ENCODE measurements at places on chromosomes 2 and 18.
A peak's percentile ranks its signal among the peaks of the same experiment; 100 is the strongest.

DNA sequence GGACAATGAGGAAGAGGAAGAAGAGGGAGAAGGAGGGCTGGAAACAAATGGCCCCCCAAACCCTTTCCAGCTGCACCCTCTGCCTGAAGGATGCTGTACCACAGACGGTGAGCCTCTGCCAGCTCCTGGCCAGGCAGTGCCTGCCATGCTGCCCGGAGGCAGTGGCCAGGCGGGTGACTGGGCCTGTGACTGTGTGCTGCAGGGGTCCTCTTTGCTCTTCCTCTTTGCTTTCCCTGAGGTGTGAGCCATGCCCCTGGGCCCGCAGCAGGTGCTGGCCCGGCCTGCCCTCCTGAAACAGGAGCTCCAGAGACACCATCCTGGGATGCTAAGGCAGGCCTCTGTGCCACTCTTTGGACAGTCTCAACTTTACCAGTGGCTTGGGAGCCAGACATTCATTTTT is 28.6 kb downstream of the GREB1 start:
- no peaks in the 10 kb centered on the region for H3K27me3 ChIP-seq
- no peak overlapping the region for H3K27ac ChIP-seq
- H3K4me1 ChIP-seq: peaks cover 4% of the 10 kb centered on the region
- H3K4me3 ChIP-seq: no peak overlapping the region
- DNase-seq: no peak
- no peaks in the 10 kb centered on the region for H3K36me3 ChIP-seq

GRCh38 chr2:64179582-64180321 is 35.5 kb upstream of the PELI1 start:
- H3K4me3 ChIP-seq: no peak overlapping the region
- H3K27ac ChIP-seq: no peak overlapping the region
- H3K36me3 ChIP-seq: no peaks in the 10 kb centered on the region
- DNase-seq: no peak
- H3K27me3 ChIP-seq: no peaks in the 10 kb centered on the region

- H3K27me3 ChIP-seq: no peaks in the 10 kb centered on the region
- no peaks in the 10 kb centered on the region for H3K36me3 ChIP-seq
- peak overlapping the region; percentile 6 for H3K4me3 ChIP-seq
- no peak overlapping the region for H3K27ac ChIP-seq
Observed at GRCh38 chr2:189698020-189698887, 23.8 kb downstream of the ANKAR start.

DNA sequence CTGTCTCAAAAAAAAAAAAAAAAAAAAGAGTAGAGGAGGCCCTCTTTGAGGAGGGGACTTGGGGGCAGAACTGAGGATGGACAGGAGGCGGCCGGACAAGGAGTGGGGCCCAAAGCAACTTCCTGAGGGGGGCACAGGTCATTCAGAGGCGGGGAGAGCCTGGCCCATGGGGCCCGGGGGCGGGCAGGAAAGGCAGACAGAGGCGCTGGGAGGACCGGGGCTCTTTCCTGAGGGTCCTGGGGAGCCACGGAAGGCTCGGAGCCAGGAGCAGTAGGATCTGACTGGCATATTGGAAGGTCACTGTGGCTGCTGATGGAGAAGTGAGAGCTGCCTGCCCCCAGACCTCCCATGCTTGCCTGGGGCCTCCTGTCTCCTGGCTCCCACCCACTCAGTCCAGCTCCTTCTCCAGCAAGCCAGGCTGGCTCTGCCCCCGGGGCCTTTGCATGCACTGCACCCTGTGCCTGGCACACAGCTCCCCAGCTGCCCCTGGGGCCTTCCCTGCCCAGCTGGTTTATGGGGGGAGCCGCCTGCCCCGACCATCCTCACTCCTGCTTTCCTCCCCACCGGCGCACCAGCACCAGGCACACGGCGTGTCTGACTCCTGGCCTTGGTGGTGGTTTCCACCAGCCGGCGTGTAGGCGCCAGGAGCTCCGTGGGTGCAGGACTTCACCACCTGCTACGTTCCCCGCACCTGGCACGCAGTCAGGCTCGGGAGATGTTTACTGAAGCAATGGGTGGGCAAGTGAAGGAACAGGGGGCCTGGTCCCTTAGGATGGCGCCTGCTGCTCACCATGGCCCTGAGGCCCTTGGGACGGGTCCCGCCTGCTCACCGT is 5.6 kb downstream of the ESPNL start:
- no peaks in the 10 kb centered on the region for H3K27me3 ChIP-seq
- peaks cover 3% of the 10 kb centered on the region for H3K4me1 ChIP-seq
- no peak for DNase-seq
- no peaks in the 10 kb centered on the region for H3K36me3 ChIP-seq
- H3K4me3 ChIP-seq: no peak overlapping the region
- H3K27ac ChIP-seq: no peak overlapping the region

DNA sequence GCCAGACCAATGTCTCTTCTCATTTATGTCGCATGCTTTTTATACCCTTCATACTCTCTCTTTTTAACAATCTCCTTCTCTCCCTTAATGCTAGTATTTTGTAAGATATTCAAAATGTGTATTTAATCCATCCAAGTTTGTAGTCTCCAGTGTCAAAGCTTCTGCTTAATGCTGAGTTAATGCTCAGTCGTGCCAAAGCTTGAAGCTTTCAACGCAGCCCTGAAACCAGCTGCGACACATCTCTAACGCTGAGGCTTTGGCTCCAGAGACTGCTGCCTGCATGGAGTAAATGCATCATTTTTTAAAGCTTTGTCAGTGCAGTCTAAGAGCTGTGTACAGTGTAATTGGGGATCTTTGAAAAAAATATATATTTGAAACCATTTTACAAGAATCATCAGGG is 2108.8 kb upstream of the PIK3C3 start:
- H3K4me1 ChIP-seq: no peaks in the 10 kb centered on the region
- no peaks in the 10 kb centered on the region for H3K27me3 ChIP-seq
- no peak overlapping the region for H3K4me3 ChIP-seq
- H3K27ac ChIP-seq: no peak overlapping the region
- no peak for DNase-seq

- no peaks in the 10 kb centered on the region for H3K27me3 ChIP-seq
- no peak for DNase-seq
- H3K4me1 ChIP-seq: peaks cover 2% of the 10 kb centered on the region
- H3K27ac ChIP-seq: no peak overlapping the region
- H3K4me3 ChIP-seq: no peak overlapping the region
Observed at GRCh38 chr2:217515615-217516309, 487.0 kb downstream of the TNS1 start.

DNA sequence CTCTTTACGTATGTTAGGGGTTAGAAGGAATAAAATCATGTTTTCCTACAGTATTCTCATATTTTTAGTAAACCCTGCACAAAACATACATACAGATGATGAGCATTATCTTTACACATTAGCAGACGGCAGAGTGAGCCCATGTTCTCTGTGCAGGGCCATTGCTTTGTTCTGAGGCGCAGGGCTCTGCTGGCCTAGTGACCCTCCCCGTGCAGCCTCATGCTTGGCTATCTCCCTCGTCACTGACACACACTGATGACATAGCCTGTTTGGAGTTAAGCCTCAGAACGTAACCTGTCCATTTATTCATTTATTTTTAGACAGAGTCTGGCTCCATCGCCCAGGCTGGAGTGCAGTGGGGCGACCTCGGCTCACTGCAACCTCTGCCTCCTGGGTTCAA is 115.9 kb upstream of the FOSL2 start:
- no peaks in the 10 kb centered on the region for H3K36me3 ChIP-seq
- H3K27ac ChIP-seq: no peak overlapping the region
- peaks cover 7% of the 10 kb centered on the region for H3K4me1 ChIP-seq
- H3K4me3 ChIP-seq: no peak overlapping the region
- DNase-seq: no peak

- H3K27ac ChIP-seq: no peak overlapping the region
- H3K27me3 ChIP-seq: no peaks in the 10 kb centered on the region
- H3K4me1 ChIP-seq: no peaks in the 10 kb centered on the region
- H3K36me3 ChIP-seq: no peaks in the 10 kb centered on the region
- no peak for DNase-seq
Observed at GRCh38 chr2:38692636-38693318, 26.9 kb downstream of the GALM start.

GRCh38 chr18:57143265-57143664 is 3.6 kb upstream of the BOD1L2 start:
- H3K4me1 ChIP-seq: no peaks in the 10 kb centered on the region
- H3K36me3 ChIP-seq: no peaks in the 10 kb centered on the region
- H3K27me3 ChIP-seq: no peaks in the 10 kb centered on the region
- no peak overlapping the region for H3K27ac ChIP-seq

DNA sequence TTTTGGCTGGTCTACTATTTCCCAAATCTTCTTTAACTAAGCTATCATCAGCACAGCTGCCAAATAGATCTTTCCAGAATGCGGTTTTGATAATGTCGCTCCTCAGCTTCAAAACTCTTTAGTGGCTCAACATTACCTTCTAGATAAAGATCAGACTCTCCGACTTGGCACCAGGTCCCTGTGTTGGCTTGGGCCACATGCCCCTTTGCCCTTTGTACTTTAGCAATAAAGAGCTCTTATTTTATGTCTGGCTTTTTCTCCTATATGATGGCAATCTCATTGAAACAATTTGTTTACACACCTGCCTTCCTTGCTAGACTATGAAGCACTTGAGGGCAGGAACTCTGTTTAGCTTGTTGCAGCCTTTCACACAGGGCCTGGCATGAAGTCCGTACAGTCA is 128.9 kb upstream of the GATA6 start:
- H3K27me3 ChIP-seq: no peaks in the 10 kb centered on the region
- no peak overlapping the region for H3K27ac ChIP-seq
- no peak overlapping the region for H3K4me3 ChIP-seq
- no peak for DNase-seq
- no peaks in the 10 kb centered on the region for H3K4me1 ChIP-seq
- H3K36me3 ChIP-seq: no peaks in the 10 kb centered on the region

DNA sequence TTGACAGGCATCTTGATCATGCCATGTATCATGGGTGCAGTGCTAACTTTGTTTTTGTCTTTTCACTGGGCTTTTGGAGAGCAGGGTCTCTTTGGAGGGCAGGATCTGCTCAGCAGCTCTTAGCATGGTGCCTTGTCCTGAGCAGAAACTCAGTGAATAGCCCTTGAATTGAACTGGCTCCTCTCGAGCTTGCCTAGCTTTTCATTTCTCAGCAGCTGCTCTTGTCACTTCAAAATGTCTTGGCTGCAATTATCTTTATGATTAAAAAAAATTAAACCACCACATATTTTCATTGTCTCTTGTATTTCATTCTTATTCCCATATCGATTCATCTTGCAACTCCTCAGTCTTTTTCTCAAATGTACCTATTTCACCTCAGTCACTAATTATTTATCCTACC is 50.5 kb downstream of the CCDC85A start:
- DNase-seq: no peak
- H3K36me3 ChIP-seq: no peaks in the 10 kb centered on the region
- no peaks in the 10 kb centered on the region for H3K27me3 ChIP-seq
- H3K27ac ChIP-seq: no peak overlapping the region
- no peaks in the 10 kb centered on the region for H3K4me1 ChIP-seq

- H3K27ac ChIP-seq: no peak overlapping the region
- H3K4me3 ChIP-seq: peak overlapping the region; percentile 73
- no peaks in the 10 kb centered on the region for H3K36me3 ChIP-seq
- H3K4me1 ChIP-seq: peaks cover 23% of the 10 kb centered on the region
- DNase-seq: no peak
Observed at GRCh38 chr2:96539215-96539920, 2.8 kb downstream of the ARID5A start.

- H3K27me3 ChIP-seq: no peaks in the 10 kb centered on the region
- peak overlapping the region; percentile 96 for H3K27ac ChIP-seq
- H3K4me3 ChIP-seq: peak overlapping the region; percentile 36
- peak; percentile 60 for DNase-seq
Observed at GRCh38 chr2:205764270-205764746, 82.0 kb downstream of the NRP2 start.

GRCh38 chr2:215619022-215619958 is 183.4 kb upstream of the FN1 start:
- no peaks in the 10 kb centered on the region for H3K36me3 ChIP-seq
- no peak overlapping the region for H3K4me3 ChIP-seq
- no peaks in the 10 kb centered on the region for H3K4me1 ChIP-seq
- H3K27ac ChIP-seq: 0 out of 2 replicates have a peak overlapping the region, but pooled peaks have one; percentile 8
- H3K27me3 ChIP-seq: no peaks in the 10 kb centered on the region

DNA sequence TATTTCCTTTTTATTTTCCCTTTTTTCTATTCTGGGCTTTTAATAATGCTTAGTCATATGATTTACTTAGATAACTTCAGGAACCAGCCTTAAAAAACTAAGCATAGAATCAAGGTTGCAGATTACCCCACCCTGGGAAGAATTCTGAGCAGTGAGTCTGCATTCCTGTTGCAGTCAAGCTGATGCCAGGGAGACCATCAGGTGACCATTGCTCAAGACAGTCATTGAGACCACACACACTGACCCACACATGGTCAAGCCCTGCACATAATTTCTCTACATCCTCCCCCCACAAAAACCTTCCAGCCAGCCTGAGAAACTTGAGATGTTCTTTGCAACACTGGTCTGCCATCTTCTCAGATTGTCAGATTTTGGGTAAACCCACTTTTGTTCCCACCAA is 83.9 kb downstream of the SH3YL1 start:
- no peak for DNase-seq
- no peaks in the 10 kb centered on the region for H3K36me3 ChIP-seq
- no peak overlapping the region for H3K27ac ChIP-seq
- H3K4me3 ChIP-seq: no peak overlapping the region
- no peaks in the 10 kb centered on the region for H3K4me1 ChIP-seq
- no peaks in the 10 kb centered on the region for H3K27me3 ChIP-seq

GRCh38 chr2:115596659-115597375 is 1154.4 kb downstream of the DPP10 start:
- no peak for DNase-seq
- H3K4me1 ChIP-seq: peaks cover 15% of the 10 kb centered on the region
- peak overlapping the region; percentile 28 for H3K4me3 ChIP-seq
- no peaks in the 10 kb centered on the region for H3K27me3 ChIP-seq
- peaks cover 9% of the 10 kb centered on the region for H3K36me3 ChIP-seq

DNA sequence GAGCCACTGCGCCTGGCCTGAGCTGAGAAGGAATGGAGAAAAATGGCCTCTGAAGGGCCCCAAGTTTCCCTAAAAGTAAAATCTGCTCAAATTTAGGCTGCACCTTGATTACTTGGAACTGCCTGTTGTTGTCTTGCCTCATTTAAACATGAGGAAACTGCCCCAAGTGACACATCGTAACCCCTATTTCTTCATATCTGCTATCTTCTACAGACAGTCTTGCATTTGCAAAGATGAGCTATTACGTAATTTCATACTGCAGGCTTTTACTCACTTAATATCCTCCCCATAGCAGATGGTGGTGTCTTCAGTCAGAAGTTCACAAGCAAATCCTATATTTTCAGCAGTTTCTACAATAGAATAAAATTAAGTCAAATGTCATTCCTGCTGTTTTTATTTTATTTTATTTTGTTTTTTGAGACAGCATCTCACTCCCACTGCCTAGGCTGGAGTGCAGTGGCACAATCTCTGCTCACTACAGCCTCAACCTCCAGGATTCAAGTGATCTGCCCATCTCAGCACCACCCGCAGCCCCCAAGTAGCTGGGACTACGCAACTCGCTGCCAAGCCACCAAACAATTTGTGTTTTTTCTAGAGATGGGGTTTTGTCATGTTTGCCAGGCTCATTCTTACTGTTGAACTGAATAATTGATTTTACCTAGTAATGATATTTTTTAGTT is 45.3 kb upstream of the NARS1 start:
- H3K36me3 ChIP-seq: no peaks in the 10 kb centered on the region
- no peak for DNase-seq
- H3K4me3 ChIP-seq: no peak overlapping the region
- no peak overlapping the region for H3K27ac ChIP-seq

All from H1 (cell line).